ENCODE measurements at places on chromosomes 4 and X.

- no peak for DNase-seq
These were observed 407.4 kb upstream of the AADAT start for GRCh38 chr4:170497112-170497511.

DNA sequence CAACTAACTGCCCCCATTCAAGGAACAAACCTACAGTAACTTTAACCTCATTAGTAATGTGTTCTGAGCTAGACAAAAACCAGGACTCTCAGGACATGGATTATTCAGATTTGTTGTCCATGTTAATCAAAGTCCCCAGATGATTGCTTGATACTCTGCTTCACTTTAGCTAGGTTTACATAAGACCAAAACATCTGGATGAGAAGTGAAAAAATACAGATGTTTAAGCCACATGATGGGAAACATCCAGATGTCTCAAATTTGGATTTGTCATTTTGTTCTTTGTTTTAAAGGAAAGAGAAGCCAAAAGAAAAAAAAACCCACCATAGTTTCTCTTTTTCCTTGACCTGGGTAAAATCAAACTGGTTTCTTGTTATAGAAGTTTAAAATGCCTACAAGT, 48.5 kb upstream of the NRK start:
- DNase-seq: no peak

- no peak for DNase-seq
These were observed 79.0 kb downstream of the ANXA3 start for GRCh38 chr4:78630615-78631014.

- no peak for DNase-seq
These were observed 1.7 kb upstream of the UBA1 start for GRCh38 chrX:47191806-47192401.

- DNase-seq: no peak
These were observed 49.8 kb downstream of the SCLT1 start for GRCh38 chr4:129043523-129043922.

- DNase-seq: no peak
These were observed 56.4 kb downstream of the RWDD4 start for GRCh38 chr4:183602557-183603027.

- no peak for DNase-seq
These were observed 5.3 kb upstream of the VMA21 start for GRCh38 chrX:151391722-151392121.

DNA sequence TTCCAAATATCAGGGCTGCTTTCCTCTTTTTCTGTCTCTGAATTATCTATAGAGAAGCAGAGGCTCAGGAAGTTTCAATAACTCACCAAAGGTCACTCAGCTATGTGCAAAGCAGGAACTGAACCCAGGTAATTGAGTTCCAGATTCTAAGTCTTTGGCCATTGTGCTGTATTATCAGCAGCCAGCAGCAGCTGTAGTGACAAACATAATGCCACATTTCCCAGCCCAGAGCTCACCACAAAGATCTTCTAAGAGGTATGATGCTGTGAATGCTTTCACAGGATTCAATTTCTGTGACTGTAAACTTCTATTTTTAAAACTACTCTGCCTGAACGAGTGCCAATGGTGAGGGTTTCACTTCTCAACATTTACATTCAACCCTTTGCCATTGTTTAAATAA, 56.4 kb downstream of the SPOCK3 start:
- DNase-seq: no peak

- no peak for DNase-seq
These were observed 332.7 kb upstream of the FGF16 start for GRCh38 chrX:77114501-77114900.

DNA sequence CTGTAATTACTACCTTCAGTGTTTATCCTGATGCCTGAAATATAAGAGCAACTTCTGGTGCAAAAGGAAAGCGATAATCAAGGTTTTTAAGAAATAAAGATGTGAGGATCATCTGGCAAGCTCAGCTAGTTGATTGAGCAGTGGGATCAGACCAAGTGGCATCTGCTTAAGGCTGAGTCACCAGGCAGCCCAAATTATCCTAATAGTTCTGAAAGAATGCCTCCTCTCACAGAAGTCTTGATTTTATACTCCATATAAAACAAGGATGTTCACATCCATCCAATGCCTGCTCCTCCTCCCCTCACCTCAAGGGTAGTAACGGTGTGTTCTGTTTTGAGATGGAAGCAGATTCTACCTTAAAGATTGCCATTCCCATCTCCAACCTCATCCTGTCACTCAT, 134.5 kb upstream of the RASGEF1B start:
- DNase-seq: no peak

Data from AG04450 (cell line).